ENCODE measurements at places on chromosomes 1 and 21.

DNA sequence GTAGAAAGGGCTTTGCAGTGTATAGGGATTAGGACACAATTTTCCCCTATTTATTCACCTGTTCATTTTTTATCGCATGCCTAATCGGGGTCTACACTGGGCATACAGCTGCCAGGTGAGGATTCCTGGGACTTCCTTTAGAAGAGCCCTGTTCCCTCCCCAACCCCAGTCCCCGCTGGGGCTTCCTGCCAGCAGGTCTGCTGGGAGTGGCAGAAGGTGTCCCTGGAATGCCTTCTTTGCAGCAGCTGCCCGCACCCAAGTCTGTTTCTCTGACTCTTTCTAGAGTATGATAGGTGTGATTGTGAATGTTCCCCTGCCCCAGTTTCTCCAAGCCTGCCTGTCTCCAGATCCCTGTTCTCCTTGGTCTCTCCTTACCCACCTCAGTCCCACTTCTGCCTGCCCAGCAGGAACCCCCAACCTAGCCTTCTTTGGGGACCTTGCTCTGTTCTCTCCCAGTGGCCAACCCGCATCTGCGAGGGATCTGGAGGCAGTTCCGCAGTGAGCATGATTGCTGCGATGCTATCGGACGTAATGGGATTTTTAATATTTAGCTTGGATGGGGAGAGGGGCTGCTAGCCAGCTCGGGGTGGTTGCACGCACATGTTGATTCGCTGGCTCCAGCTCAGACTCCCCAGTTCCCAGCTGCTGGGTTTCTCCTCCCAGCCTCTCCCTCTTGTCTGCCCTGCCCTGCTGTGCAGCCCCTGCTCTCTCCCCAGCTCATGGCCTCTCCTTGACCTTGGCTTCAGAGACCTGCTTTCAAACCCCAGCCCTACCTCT is 79.8 kb downstream of the EPHB2 start:
- no peak for DNase-seq

GRCh38 chr1:218664385-218665170 is 319.4 kb downstream of the TGFB2 start:
- DNase-seq: peak; percentile 35

DNA sequence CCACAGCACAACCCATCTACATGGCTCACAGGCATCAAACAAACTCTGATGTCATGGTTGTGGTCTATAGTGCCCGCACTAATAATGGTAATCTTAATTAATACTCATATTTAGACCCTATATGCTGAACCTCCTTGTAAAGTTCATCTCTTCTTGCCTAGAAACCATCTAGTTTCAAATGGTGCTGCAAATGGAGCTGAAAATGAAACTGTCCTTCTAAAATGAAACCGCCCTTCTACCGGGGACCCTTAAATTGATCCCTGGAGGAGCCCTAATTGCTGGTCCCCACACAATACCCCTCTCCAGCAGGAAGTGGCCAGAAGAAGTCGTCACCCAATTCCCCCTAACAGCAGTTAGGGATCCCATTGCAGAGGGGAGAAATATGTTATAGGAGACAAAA is 612.6 kb downstream of the MRPL39 start:
- DNase-seq: no peak

DNA sequence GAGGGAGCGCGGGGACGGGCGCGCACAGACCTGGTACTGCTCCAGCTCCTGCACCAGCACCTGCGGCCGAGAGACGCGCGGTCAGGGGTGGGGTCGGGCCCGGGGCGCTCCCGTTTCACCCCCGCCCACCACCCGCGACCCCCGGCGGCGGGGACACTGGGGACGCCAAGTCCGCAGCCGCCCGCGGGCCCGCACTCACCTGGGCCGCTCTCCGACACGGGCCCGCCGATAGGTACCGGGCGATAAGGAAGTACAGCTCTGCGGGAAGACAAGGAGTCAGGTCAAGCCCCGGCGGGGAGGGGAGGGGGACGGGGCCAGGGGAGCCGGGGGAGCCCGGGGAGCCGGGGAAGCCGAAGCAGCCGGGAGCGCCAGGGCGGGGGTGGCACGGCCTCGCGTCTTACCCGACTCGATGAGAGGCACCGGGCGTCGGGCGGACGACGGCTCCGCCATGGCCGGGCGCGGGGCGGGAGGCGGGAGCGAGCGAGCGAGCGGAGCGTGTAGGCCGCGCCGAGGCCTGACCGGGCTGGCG is 326 bp downstream of the BRWD1 start:
- peak; percentile 44 for DNase-seq

DNA sequence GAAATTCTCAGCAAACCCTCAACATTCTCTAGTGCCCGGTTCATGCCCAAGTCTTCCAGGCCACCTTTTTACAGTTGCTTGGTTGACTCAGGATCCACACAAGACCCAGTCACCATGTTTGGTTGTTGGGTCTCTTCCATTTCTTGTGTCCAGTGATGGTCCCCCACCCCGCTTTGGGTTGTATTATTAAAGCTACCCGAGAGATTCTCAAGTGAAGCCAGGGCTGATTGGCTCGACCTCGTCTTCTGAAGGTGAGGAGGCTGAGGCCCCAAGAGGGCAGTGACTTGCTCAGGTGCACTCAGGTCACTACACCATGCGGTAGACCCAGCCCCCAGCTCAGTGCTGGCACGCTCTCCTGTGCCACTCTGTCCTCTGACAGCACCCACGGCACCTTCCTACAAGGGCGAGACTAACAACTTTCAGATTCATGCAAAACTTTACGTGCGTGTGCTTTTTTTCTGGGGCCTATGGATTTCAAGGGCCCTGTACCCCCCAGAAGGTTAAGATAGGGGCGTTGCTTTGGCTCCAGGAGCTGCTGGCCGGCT is 50.3 kb downstream of the CAPN9 start:
- DNase-seq: no peak

DNA sequence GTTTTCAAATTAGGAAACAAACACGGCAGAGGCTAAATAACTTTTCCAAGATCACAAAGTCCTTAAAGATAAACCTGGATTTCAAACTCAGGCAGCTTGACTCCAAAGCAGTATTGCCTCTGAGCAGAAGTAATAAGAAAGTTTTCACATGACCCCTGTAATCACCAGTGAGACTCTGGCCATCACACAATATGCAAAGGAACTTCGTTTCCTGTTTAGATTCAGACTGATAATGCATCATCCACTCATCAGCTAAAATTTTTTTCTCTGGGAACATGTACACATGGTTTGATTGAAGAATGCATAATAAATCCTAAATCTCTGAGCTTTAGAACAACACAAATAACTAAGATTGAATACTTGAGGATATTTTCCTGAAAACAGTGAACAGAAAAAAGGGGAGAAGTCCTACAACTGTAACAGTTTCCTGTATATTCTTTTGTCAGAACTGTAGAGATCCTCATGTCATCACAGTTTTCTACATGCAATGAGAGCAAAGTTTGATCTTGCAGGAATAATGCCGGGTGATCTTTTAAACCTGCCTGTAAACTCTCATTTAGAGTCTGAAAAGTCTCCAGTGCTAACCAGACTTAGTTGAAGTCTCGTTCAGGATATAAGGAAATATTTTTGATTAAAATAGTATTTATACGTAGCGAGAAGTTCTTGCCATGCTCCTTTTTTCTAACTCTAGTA is 225.3 kb downstream of the SPATA17 start:
- no peak for DNase-seq

DNA sequence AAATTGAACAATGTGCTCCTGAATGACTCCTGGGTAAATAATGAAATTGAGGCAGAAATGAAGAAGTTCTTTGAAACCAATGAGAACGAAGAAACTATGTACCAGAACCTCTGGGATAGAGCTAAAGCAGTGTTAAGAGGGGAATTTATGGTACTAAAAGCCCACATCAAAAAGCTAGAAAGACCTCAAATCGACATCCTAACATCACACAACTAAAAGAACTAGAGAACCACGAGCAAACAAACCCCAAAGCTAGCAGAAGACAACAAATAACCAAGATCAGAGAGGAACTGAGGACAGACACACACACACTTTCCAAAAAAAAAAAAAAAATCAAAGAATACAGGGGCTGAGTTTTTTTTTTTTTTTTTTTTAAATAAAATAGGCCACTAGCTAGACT is 564.2 kb downstream of the SMYD3 start:
- DNase-seq: no peak

DNA sequence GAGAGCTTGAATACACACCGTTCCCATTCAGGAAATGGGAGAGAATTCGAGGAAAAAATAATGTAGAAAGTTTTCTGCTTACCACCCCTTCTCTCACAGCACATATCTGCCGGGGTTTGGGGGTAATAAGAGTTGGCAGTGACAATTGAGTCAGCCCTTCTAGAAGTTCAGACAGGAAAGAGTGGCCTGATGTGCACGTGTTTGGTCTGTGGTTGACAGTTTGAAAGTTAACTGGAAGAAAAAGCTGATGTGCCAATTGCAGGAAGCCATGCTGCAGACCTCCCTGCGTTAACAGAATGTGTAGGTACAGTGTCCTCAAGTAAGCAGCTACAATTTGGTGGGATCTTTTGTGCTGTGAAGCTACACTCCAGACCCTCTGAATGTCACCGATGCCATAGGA is 50.9 kb downstream of the DHX9 start:
- DNase-seq: no peak

GRCh38 chr1:101290119-101290921 is 53.5 kb downstream of the S1PR1 start:
- DNase-seq: no peak

- DNase-seq: peak; percentile 35
Measured at GRCh38 chr1:178706432-178706831, 18.6 kb upstream of the RALGPS2 start.

- DNase-seq: peak; percentile 80
Measured at GRCh38 chr1:151062741-151063371, 2.7 kb downstream of the MLLT11 start.

- no peak for DNase-seq
Measured at GRCh38 chr1:30724175-30724574, 790 bp upstream of the MATN1 start.

GRCh38 chr1:156195853-156196252 is 1.9 kb downstream of the SLC25A44 start:
- DNase-seq: no peak

DNA sequence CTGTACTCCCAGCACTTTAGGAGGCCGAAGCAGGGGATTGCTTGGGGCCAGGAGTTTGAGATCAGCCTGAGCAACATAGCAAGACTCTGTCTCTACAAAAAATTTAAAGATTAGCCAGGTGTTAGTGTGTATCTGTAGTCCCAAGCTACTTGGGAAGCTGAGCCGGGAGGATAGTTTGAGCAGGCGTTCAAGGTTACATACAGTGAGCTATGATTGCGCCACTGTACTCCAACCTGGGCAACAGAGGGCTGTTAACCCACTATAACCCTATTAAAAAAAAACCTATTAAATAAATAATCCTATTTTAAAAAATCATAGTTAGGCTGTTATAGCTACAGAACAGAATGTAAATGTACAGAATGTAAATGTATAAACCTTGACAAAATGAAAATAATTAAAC is 2.2 kb downstream of the MIS18A start:
- no peak for DNase-seq

GRCh38 chr1:168136709-168137514 is at the start of gene GPR161:
Gene GPR161 (minus strand): TSS chr1:168136930. CDS start chr1:168104850, 32,080 bp downstream.
- DNase-seq: peak; percentile 77

GRCh38 chr1:209382231-209383100 is 201.0 kb upstream of the CAMK1G start:
- DNase-seq: no peak

DNA sequence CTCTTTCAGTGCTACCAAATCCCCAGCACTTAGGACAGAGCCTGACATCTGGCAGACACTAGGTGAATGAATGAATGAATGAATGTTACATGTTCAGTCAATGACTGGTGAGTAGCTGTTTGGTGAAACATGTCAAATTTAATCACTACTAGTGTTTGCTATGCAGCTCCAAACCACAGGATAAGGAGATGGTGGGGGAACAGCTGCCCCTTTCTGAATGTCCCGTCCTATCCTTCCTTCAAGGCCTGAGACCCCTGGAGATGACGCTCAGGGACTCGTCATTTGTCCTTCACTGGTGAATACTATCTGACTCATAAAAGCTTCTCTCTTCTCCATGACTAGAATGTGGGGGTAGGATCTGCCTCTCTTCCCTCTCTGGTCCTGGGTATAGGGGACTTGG is 175.4 kb downstream of the HIVEP3 start:
- DNase-seq: no peak

DNA sequence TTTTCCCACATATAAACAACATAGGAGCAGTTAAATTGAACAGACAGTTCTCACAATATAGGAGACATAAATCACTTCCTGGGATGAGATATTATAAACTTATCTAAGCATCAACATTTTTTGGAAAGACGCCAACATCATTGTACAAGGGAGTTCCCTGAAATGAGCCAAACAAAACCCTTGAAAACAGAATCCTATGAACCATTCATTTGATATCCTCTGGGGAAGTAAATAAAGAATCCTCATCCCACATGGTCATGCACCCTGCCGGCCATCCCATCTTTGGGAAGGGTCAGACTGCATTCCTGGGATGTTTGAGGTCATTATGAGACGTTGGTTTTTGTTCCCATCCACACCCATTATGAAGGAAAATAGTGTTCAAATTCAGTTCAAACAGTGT is 111.8 kb upstream of the USP25 start:
- peak; percentile 70 for DNase-seq

- peak; percentile 8 for DNase-seq
Measured at GRCh38 chr1:66626261-66626660, 92.3 kb downstream of the SGIP1 start.

DNA sequence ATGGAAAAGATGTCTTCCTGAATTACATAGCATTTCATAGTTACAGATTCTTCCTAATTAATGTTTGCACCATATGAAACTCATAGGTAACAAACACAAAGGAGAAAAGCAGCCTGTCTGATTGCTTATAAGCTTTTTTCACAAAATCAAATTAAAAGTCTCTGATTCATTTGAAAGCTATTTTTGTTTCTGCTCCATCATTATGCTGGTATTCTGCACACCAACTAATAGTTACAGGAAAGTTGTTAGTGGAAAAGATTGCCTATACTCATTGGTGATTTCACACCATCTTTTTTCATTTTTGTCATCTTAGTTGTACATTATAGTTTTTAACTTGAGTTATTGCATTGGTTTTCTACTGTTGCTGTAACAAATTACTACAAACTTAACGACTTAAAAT is 70.0 kb downstream of the PRKAA2 start:
- DNase-seq: peak; percentile 45

DNA sequence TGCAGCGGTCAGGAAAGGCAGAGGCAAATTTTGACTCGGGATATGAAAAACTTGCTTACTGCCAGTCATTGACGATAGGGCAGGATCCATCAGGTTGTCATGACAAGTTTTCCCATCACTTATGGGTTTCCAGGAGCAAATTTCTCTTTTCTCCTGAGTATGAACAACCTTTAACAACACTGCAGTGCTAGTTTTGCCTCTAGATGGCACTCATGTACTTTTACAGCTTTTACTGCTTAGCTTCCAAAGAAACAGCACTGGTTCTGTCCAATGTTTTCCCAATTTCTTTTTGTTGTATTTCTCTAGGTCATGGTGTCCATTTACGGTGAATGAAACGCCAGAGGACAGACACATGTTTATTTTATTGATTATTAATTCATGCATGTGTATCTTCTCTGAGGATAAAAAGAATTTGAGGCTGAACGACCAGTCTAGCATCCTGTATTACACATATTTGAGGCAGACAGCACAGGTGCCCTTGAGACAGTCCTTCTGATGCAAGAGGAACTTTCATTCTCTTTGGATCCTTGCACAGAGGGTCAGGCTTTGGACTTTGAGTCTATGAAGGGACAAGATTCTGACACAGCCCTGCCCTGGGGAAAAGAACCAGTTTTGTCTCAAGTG is 112.3 kb upstream of the TRABD2B start:
- peak; percentile 74 for DNase-seq

- peak; percentile 3 for DNase-seq
Measured at GRCh38 chr1:100499194-100499811, 38.6 kb upstream of the GPR88 start.

GRCh38 chr1:80666073-80666472 is 1134.7 kb upstream of the ADGRL2 start:
- DNase-seq: no peak
